ENCODE measurements at places on chromosomes 5 and 9. TPM values are rescaled to one million over a fixed set of nuclear protein-coding genes. Genes with fewer than 3 reads are reported as not detected.

The WDR31 gene
- 2.1 TPM for total RNA-seq

The SPINK14 gene
- not detected for total RNA-seq

The KCNIP1 gene
- total RNA-seq, result not detected

The VDAC1 gene
- 407 TPM for total RNA-seq

The MYOT gene
- not detected for total RNA-seq

The ALDH7A1 gene
- total RNA-seq, result 45.3 TPM

The DRD1 gene
- not detected for total RNA-seq

The SOHLH1 gene
- total RNA-seq, result not detected

The SPATA9 gene
- 0.46 TPM for total RNA-seq

The ITGA2 gene
- total RNA-seq, result 72.5 TPM

The SHC3 gene
- 79.2 TPM for total RNA-seq

The CSF1R gene
- 0.89 TPM for total RNA-seq

The AGXT2 gene
- not detected for total RNA-seq

The CDC20B gene
- not detected for total RNA-seq

All from smooth muscle cell of the umbilical artery (primary cell).